Endothelial cell (in vitro differentiated cells): ENCODE measurements at places on chromosomes 1 and 21.

GRCh38 chr1:162357681-162358266, 18.9 kb downstream of the SPATA46 start:
- peak; percentile 15 for DNase-seq

- no peak for DNase-seq
Measured at GRCh38 chr1:158283965-158284364, 5.8 kb upstream of the CD1C start.

- no peak for DNase-seq
Measured at GRCh38 chr1:205813755-205814058, 709 bp upstream of the SLC41A1 start.

GRCh38 chr1:178733972-178734371, 8.9 kb downstream of the RALGPS2 start:
- DNase-seq: no peak

GRCh38 chr1:101460739-101461138, 223.9 kb downstream of the S1PR1 start:
- DNase-seq: no peak

- no peak for DNase-seq
Measured at GRCh38 chr1:106366627-106367319, 689.7 kb upstream of the PRMT6 start.

DNA sequence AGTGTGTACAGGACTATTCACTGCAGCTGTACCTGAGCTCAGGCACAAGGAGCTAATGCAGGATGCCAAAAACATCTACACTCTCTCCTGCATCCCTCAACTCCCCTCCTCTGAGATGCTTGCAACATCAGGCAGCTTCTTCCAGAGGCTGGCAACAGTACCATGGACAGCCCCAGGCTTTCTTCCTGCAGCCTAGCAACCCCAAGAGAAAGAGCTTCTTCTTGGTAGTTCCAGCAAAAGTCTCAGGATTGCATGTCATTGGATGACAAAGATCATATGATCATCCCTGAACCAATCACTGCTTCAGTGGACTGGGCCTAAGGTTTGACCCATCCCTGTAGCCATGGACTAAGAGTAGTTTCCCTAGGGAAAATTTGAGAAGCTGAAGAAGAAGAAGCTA, 46.7 kb downstream of the CAMK2N1 start:
- DNase-seq: no peak

- no peak for DNase-seq
Measured at GRCh38 chr1:26579681-26580111, 50.1 kb downstream of the RPS6KA1 start.

- no peak for DNase-seq
Measured at GRCh38 chr1:219294251-219294650, 120.6 kb downstream of the LYPLAL1 start.
